ENCODE measurements at places on chromosomes 6 and 20. TPM values are rescaled to one million over a fixed set of nuclear protein-coding genes. Genes with fewer than 3 reads are reported as not detected.

DNA sequence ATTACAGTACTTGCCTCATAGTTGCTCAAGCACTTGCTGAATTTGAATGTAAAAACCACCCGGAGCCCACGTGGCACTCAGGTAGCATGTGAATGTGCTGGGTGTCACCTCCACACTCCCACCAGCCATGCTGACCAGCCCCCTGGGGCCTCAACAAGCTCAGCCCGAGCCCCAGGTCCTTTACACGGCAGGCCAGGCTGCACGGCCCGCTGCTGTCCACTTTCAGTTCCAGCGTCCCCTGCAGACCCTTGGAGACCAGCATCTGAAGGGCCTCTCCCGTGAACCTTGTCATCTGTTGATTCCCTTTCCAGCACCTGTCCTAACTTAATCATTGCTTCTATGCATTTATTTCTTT, 33.3 kb upstream of the ZBP1 start:
- H3K27ac ChIP-seq: no peak overlapping the region
- no peaks in the 10 kb centered on the region for H3K4me1 ChIP-seq
- no peak overlapping the region for H3K4me3 ChIP-seq

Gene LINC00237
- polyA plus RNA-seq: not detected

Gene CLDN20
- not detected for polyA plus RNA-seq

Gene SLC22A3
- 33.9 TPM for polyA plus RNA-seq

Gene SAMD3
- 5.2 TPM for polyA plus RNA-seq
